Stimulated activated CD4-positive, alpha-beta T cell treated with anti-CD3 and anti-CD28 coated beads, Interleukin-1b, Interleukin-23, amount 100 ng/mL, for 1 hour (primary cell): ENCODE measurements at places on chromosomes 6 and 20.

DNA sequence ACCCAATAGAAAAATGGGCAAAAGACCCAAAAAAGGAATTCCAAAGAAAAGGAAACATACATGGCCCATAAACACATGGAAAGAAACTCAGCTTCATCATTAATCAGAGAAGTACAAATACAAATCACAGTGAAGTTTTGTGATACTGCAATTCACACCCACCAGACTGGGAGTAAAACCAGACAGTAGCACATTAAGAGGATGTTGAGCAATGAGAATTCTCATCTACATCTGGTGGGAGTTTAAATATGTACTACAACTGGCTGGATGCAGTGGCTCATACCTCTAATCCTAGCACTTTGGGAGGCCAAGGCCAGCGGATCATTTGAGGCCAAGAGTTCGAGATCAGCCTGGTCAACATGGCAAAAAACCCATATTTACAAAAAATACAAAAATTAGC lies 125.7 kb upstream of the PHACTR1 start:
- DNase-seq, result no peak

GRCh38 chr6:125887372-125887771 lies 69.2 kb upstream of the HINT3 start:
- DNase-seq, result no peak

- DNase-seq, result no peak
Observed at GRCh38 chr20:1802385-1803060, 92.7 kb upstream of the SIRPA start.

DNA sequence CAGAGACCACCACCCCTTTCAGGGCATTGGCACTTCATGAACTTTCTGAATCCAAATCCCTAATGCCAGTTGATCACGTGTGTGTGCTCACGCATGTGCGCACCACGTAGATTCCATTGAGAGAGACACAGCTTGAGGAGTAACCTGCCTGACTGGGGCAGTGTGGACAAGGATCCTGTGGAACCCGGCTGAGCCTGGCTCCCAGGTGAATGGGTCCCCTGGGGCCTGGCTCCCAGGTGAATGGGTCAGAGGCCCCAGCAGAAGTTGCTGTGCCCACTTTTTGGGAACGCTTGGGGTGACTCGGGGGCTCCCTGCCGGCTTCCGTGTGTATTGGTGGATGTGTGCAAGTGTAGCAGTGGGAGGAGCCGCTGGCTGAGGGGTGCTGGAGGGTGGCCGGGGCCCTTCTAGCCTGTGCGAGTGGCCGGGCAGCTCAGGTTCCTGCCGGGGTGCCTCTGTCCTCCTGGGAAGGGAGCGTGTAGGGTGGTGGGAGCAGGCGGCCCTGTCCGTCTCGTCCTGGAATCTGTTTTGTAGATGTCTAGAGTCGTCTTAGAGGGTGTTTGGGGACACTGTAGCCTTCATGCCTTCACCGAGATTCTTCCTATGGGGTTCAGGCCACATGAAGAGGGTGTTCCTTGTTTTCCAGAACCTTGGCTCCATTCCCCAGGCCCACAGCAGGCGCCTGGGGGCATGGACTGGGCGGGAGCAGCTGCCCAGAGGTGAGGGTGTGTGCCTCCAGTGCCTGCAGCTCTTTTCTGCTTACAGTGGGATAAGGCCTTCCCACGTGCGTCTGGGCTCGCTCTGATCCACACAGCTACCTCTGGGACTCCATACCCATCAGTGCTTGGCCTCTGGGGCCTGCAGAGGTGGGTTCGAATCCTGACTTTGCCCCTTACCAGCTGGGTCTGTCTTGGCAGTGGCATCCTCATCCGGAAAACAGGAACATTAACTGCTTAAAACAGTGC lies 3.2 kb downstream of the RBM38 start:
- DNase-seq, result no peak

DNA sequence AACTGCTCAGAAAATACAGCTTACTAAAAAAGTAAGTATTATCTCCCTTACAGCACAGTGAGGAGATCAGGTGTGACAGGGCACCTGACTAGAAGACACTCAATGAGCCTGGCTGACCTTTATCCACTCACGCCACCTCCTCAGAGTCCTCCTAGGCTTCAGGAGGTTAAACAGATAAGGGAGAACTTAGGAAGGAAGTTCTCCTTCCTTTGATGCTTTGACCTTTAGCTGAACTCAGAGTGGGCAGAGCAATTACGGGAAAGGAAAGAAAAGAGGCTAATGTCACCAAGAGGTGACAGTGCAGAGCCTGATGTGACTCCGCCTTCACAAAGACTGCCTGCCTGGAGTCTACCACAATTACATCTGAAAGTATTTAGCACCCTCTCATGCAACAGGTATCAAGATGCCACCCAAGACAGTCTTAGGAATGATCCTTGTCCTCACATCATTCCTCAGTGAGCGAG lies 36.7 kb downstream of the MAN1A1 start:
- DNase-seq, result no peak

- no peak for DNase-seq
Observed at GRCh38 chr20:34794006-34794585, 31.4 kb downstream of the NCOA6 start.

DNA sequence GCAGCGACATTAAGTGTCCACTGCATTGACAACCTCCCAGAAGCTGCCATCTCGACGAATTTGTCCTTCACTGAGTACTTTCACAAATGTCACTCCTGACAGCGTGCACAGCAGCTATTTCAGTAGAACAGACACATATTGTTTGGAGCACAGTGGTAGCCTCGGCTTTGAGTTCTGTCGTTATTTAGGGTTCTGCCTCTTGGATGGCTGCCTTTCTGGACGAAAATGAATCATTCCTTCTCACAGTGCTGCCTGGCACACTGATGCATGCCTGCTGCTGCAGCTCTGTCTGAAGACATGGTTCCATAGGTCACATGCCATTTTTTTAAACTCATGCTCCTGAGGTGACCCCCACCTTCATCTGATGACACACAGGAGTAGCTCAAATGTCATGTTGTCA lies 477.0 kb downstream of the C6orf118 start:
- no peak for DNase-seq

GRCh38 chr6:140107216-140107615 lies 732.8 kb upstream of the CITED2 start:
- no peak for DNase-seq

GRCh38 chr6:80767808-80768207 lies 661.3 kb downstream of the BCKDHB start:
- no peak for DNase-seq

- no peak for DNase-seq
Observed at GRCh38 chr20:44678990-44679611, 27.6 kb upstream of the ADA start.

GRCh38 chr6:85118233-85118632 lies 331.6 kb upstream of the NT5E start:
- DNase-seq, result no peak

DNA sequence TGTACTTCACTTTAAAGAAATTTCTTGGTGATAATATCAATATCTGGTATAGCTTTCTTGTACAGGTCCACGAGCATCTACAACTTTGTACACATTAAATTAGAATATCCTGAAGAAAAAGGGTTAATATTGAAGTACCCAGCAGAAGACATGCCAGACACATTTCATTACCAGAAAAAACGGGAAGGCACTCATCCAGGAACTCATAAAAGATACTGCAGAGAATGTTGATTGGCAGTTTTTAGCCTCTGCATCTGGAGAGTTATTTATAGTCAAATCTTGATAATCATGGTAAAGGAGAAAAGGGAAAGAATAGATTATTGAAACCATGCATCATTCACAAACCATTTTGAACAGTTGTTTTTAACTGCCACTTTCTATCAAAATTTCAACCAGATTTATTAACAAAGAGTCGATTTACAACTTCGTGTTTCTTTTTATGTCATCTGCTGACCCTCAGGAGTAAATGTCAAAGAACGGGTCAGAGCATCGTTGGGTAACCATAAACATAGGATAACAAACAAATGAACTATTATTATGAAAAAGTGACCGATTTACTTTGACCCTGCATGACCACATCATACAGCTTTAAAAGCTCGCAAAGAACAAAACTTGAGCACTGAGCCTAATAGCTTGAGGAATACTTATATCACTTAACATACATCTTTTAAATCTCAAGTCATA lies 229.2 kb upstream of the SGK1 start:
- no peak for DNase-seq

DNA sequence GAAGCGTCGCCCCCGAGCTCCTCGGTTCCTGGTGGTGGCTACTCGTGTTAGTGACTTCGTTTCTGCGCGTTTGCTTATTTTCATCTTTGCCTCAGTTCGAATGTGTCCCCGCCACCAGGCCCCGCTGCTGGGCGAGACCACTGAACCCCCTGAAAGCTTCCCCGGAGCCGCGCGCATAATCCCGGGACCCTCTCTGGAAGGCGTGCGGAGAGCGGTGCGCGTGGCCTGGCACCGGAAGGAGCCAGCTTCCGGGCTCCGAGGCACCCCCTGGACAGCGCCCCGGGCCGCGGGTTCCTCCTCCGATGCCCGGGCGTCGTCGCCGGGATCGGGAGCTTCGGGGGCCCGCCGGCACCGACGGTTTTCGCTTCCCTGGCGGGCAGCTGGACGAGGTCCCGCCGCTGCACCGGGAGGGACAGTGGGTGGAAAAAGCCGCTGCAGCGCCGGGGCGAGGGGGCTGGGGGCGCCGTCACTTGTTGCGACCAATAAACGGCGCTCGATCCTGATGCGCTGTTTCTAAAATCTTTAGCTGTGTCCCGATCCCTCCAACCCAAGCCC lies 643 bp upstream of the SLC35D3 start:
- no peak for DNase-seq

- DNase-seq, result no peak
Observed at GRCh38 chr20:62303340-62304226, 786 bp downstream of the ADRM1 start.

DNA sequence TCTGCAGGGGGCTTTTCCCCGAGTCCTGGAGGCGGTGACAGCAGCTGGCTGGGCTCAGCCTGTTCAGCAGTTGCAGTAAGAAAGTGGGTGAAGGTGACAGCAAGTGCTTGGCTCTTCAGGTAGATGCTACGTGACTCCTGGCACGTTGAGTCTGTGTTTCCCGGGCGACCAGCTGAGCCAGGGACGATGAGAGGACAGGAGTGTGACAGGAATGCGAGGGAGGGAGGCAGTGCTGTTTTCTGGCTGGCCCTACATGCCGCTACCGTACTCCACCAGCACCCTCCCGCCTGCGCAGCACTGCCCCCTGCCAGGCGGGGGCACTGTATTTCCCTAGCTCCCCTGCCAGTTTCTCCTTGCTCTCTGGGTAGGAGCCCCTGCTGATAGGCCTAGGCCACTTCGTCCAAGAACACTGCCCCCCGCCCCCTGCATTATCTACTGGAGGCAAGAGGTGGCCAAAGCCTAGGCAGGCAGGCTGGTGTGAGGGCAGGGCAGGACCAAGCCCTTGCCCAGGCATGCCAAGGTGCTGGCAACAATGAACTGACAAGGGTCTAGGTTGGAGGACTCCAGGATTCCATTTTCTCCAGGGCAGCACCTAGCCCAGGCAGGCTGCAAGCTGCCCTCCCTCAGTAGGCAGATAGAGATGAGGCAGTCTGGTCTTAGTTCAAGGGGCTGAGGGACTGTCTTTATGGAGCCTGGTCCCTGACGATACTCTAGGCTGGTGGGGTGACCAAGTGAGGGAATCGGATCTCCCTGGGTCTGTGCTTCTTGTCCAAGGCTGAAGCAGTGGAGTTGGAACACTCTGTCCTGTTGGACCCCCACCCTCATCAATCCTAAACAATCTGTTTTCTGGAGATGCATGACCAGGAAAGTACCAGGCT lies 19.2 kb downstream of the MRPS18A start:
- peak; percentile 19 for DNase-seq

DNA sequence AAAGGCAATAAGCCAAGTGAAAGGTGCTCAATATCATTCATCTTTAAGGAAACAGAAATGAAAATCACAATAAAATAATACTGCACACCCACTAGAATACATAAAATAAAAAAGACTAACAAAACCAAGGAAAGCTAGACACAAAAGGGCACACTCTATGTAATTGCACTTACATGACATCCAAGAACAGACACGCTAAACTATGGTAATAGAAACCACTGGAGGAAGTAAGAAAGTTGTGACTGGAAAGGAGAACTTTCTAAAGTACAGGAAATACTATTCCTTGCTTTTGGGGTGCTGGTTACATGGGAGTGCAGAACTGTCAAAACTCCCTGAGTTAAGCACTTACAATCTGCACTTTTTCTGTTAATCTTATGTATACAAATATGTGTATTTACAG lies 253.7 kb upstream of the RUNX2 start:
- no peak for DNase-seq

DNA sequence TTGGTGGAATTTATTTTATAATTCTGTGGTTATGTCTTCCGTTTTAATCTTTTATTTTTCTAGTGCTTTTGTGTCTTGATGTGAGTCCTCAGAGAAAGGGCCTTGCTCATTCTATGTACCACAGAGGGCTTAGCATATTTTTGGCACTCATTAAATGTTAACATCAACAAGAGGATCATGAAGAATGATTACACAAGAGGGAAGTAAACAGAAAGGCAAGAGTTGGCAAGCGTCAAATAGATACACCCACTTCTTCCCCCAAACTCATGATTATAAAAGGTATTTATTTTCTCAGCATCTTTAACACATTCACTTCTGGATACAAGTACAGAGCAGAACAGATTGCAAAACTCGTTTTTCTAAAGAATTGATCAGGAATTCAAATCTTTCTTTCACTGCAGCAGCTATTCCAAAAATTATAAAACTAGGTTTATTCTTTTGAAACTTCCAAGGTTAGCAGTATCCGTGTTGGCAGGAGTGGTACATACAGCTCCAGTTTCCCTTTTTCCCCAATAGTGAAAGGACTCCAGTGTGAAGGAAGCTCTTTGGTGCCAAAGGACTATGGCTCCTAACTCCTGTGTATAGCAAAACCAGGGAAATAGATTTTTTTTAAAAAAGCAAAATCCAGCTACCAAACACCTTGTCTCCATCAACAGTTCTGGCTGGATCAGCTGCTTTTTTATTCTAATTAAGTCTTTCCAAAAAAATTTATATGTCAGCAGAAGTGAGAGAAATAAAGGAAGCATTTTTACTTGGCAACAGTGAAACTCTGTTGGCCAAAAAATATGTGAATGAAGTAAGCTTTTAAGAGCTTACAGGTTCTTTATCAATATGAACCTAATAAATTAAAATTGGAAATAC lies 221.9 kb downstream of the ADGRG6 start:
- DNase-seq, result no peak

GRCh38 chr20:40741507-40742106 lies 52.6 kb upstream of the MAFB start:
- DNase-seq, result no peak

DNA sequence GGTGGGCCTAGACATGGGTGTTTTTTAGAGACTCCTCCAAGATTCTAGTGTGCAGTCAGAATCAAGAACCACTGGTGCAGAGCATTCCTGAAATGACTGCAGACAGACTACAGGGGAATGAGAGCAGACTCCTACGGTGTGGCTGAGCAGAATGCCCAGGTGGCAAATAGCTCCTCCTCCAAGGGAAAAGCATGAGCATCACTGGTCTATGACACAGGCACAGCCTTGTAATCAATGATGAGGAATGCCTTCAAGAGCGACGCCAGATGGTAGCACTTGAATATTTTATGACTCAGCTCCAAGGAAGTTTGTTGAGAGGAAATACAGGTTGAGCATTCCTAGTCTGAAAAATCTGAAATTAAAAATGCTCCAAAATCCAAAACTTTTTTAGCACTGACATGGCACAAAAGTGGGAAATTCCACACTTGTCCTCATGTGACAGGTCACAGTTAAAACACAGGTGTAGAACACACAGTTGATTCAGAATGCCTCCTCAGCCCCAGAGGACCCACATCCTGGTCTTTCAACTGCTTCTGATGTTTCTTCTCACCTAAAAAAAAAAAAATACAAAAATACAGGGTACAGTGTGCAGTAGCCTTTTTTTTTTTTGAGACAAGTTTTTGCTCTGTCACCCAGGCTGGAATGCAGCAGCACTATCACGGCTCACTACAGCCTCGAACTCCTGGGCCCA lies 10.6 kb upstream of the FAM8A1 start:
- no peak for DNase-seq
